Transverse colon (tissue), 4 donors: ENCODE measurements at places on chromosomes 6 and 20.

- H3K4me3 ChIP-seq = no peak overlapping the region
- peak overlapping the region; percentile 23 for H3K27ac ChIP-seq
- peaks cover 22% of the 10 kb centered on the region for H3K4me1 ChIP-seq
- no peaks in the 10 kb centered on the region for H3K27me3 ChIP-seq
- H3K36me3 ChIP-seq = no peaks in the 10 kb centered on the region
- DNase-seq = no peak
Observed at GRCh38 chr20:20440481-20440880, 72.6 kb downstream of the INSM1 start.

- H3K4me3 ChIP-seq = no peak overlapping the region
- no peaks in the 10 kb centered on the region for H3K27me3 ChIP-seq
- no peak for DNase-seq
- no peaks in the 10 kb centered on the region for H3K36me3 ChIP-seq
- no peak overlapping the region for H3K27ac ChIP-seq
- peaks cover 13% of the 10 kb centered on the region for H3K4me1 ChIP-seq
Observed at GRCh38 chr6:43092635-43093034, 16.5 kb downstream of the PTK7 start.

GRCh38 chr6:43129434-43130194 is 41.5 kb upstream of the SRF start:
- H3K36me3 ChIP-seq = no peaks in the 10 kb centered on the region
- H3K4me1 ChIP-seq = peaks cover 3% of the 10 kb centered on the region
- no peak overlapping the region for H3K27ac ChIP-seq
- H3K27me3 ChIP-seq = no peaks in the 10 kb centered on the region
- no peak overlapping the region for H3K4me3 ChIP-seq
- peak; percentile 53 for DNase-seq

- H3K4me3 ChIP-seq = no peak overlapping the region
- no peaks in the 10 kb centered on the region for H3K36me3 ChIP-seq
- no peak overlapping the region for H3K27ac ChIP-seq
- H3K4me1 ChIP-seq = no peaks in the 10 kb centered on the region
- no peak for DNase-seq
Observed at GRCh38 chr20:61986762-61987321, 78.8 kb downstream of the TAF4 start.

GRCh38 chr6:254016-254415 is 38.3 kb upstream of the DUSP22 start:
- H3K27me3 ChIP-seq = no peaks in the 10 kb centered on the region
- no peak overlapping the region for H3K27ac ChIP-seq
- no peaks in the 10 kb centered on the region for H3K36me3 ChIP-seq
- no peaks in the 10 kb centered on the region for H3K4me1 ChIP-seq

- no peak overlapping the region for H3K4me3 ChIP-seq
- H3K27ac ChIP-seq = no peak overlapping the region
- peaks cover 5% of the 10 kb centered on the region for H3K4me1 ChIP-seq
- no peaks in the 10 kb centered on the region for H3K36me3 ChIP-seq
- no peaks in the 10 kb centered on the region for H3K27me3 ChIP-seq
- no peak for DNase-seq
Observed at GRCh38 chr20:8578161-8578865, 446.2 kb downstream of the PLCB1 start.

DNA sequence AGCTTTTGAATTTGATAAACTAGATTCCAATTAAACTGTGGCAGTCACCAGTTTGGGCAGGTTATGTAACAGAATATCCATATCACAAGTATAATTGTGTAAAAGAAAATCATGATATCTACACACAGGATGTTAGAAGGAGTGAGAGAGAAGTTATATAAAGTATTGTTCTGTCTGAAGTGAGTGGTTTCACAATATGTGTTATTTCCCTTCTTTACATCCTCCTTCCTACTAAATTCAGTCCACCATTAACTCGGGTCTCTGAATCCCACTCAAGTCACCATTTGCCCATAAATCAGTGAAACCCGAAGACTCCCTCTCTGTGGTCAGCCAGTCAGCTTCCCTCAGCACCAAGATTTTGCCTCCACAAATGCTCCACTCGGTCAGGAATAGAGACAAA is 796 bp downstream of the HLA-DQB1 start:
- H3K36me3 ChIP-seq = no peaks in the 10 kb centered on the region
- no peak overlapping the region for H3K4me3 ChIP-seq
- peaks cover 3% of the 10 kb centered on the region for H3K27me3 ChIP-seq
- no peaks in the 10 kb centered on the region for H3K4me1 ChIP-seq

DNA sequence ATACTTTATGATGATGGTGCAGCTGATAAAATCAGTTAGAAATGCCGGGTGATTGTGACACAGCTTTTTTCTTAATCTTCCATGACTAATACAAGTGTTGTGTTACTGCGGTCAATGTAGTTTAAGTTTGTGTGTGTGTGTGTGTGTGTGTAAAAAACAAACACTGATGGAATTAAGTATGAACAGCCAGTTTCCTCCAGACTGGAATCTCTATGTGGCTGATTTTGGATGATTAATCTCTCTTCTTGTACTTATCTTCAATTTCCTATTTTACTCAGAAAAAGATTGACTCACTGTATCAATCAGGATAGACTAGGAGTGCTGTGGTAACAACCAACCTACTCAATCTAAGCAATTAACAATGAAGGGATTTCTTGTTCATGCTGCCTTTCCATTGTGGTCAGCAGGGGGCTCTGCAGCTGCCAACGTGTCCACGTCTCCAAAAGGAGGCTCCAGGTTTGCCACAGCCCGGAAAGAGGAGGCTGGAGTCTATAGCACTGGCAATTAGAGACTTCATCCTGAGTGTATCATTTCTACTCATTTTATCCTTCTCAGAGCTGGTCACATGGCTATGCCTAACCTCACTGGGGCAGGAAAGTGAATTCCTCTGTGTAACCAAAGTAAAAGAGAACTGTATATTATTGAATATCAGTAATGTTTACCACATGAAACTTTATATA is 107.7 kb downstream of the CD109 start:
- peak; percentile 11 for DNase-seq
- no peak overlapping the region for H3K27ac ChIP-seq
- no peaks in the 10 kb centered on the region for H3K27me3 ChIP-seq
- H3K4me3 ChIP-seq = no peak overlapping the region
- H3K36me3 ChIP-seq = no peaks in the 10 kb centered on the region

DNA sequence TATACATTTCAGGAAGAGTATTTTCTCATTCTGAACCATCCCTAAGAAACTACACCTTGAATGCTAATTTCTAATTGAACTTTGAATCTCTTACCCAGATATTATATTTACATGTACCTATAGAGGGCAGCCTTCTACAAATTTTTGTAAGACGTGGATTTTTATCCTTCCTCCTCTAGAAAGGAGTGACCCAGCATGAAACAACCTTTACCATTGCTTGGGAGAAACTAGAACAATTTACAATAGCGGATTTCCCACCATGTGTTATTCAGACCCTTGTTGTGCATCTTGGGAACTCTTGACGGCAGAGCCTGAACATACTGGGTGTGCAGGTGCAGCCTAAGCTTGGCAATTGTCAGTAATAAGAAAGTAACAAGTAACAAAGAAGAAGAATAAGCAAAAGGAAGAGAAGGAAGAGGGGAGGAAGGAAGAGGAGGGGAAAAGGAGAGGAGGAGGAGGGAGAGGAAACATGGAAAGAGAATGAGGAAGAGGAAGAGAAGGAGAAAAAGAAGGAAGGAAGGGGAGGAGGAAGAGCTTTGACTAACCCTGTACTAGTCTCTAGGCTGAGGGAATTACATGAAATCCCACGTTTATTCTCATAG is 10.8 kb upstream of the TAAR1 start:
- no peak overlapping the region for H3K4me3 ChIP-seq
- no peaks in the 10 kb centered on the region for H3K27me3 ChIP-seq
- H3K4me1 ChIP-seq = no peaks in the 10 kb centered on the region
- no peak overlapping the region for H3K27ac ChIP-seq
- no peak for DNase-seq

- no peak overlapping the region for H3K27ac ChIP-seq
- no peak overlapping the region for H3K4me3 ChIP-seq
- DNase-seq = peak; percentile 14
- no peaks in the 10 kb centered on the region for H3K27me3 ChIP-seq
- H3K4me1 ChIP-seq = no peaks in the 10 kb centered on the region
- no peaks in the 10 kb centered on the region for H3K36me3 ChIP-seq
Observed at GRCh38 chr6:166490671-166491500, 95.6 kb downstream of the RAMACL start.

DNA sequence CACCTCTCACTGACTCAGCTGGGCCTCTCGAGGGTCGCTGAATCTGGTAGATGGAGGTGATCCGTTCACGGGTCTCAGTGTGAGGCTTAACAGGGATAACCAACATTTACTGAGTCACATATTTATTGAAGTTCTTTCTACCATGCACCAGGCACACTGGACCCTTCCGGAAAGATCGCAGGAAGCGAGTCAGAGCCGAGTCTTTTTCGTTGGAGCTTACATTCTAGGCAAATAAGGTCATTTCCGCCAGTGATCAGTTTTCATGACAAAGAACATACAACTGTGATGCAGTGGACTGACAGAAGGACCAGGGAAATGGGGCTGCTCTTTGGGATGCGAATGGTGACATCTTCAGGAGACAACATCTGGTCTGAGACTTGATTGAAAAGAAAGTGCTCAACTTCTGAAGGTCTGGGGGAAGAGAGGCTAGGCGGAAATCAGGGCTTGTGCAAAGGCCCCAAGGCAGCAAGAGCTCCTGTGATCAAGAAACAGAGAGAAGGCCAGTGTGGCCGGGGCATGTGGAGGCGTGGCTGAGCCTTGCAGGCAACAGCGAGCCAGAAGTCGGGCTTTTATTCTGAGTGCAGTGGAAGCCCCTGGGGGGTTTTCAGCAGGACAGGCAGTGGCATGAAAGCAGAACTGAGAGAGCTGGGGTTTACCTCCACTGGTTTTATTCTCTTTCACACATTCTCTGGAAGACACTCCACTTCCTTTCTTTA is 56.7 kb downstream of the APCDD1L start:
- no peaks in the 10 kb centered on the region for H3K27me3 ChIP-seq
- no peak overlapping the region for H3K27ac ChIP-seq
- H3K4me1 ChIP-seq = no peaks in the 10 kb centered on the region

DNA sequence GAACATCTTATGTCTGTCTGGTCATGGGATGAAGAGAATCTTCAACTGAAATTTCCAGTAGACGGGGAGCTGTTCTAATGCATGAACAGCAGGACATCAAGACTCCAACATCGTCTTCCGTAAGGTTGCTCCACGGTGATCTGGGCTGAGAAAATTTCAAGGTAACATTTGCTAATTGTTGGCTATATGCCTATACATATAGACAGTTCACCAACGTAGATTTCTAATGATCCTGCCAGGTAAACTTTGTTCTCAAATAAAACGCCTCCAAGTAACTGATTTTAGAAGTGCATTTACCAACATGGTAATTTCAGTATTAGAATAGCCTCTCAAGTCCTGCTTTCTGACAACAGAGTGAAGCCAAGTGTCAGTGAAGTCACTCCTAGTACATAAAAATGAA is 11.3 kb upstream of the PXDC1 start:
- H3K4me1 ChIP-seq = no peaks in the 10 kb centered on the region
- H3K4me3 ChIP-seq = no peak overlapping the region
- no peaks in the 10 kb centered on the region for H3K27me3 ChIP-seq
- H3K36me3 ChIP-seq = no peaks in the 10 kb centered on the region
- H3K27ac ChIP-seq = no peak overlapping the region
- no peak for DNase-seq

DNA sequence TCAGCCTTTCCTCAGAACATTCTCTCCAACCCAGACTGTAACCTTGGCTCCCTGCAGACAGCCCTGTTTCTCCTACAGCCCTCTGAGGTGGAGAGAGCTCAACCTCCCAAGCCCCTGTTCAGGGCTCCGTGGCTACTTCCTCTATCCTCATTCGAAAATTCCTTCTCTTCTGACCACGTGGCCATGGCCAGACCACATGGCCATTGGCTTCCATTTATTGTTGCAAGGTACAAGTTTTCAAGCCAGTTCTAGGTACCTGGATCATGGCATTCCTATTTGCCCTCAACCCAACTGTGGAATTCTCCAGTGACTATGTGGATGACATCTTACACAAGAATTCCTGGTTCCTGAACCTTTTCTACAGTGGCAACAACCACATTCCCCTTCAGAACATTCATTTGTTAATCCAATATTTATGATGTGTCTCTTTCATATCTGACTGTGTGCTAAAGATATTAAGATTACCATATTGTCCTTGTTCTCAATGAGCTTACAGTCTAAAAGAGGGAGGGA is 161.9 kb downstream of the GMPR start:
- H3K4me3 ChIP-seq = no peak overlapping the region
- H3K27me3 ChIP-seq = no peaks in the 10 kb centered on the region
- no peak for DNase-seq
- no peaks in the 10 kb centered on the region for H3K36me3 ChIP-seq
- H3K4me1 ChIP-seq = peaks cover under 1% of the 10 kb centered on the region

GRCh38 chr20:62617711-62618483 is 24.4 kb upstream of the SLCO4A1 start:
- H3K4me3 ChIP-seq = no peak overlapping the region
- H3K4me1 ChIP-seq = peaks cover 10% of the 10 kb centered on the region
- H3K27ac ChIP-seq = peak overlapping the region; percentile 35
- no peaks in the 10 kb centered on the region for H3K27me3 ChIP-seq

GRCh38 chr6:32439602-32440214 is at the start of gene HLA-DRA:
Gene HLA-DRA (plus strand): TSS chr6:32439887. CDS start chr6:32439951, 64 bp downstream.
- H3K4me1 ChIP-seq = no peaks in the 10 kb centered on the region
- peak within 1 kb of the TSS; percentile 36 for H3K27ac ChIP-seq
- no peak for DNase-seq
- H3K36me3 ChIP-seq = no peaks in the 10 kb centered on the region

DNA sequence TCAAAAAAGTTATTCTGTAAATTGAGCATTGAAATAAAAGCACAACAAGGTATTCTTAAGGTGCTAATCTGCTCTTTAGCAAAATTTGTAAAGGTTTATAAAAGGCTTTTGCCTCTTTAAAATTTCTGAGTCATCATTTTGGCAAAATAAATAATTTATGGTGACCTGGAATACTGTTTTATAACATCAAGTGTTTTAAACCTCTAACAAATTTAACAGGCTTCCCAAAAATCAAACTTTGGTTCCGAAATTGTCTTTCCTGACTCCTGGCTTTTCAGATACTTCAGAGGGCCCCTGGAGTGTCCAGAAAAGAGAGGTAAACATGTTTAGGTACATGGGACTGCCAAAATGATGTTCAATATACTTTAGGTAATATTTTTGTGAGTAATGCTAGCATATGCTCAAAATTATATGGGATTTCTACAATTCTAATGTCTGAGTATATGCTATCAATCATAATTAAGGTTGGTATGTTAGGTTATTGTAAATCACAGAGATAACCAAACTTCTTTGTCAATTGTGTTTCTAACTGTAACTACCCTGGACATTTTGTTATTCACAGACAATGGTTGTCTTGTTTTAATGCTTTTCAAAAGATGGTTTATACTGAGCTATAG is 160.3 kb upstream of the OLIG3 start:
- H3K4me3 ChIP-seq = no peak overlapping the region
- H3K4me1 ChIP-seq = no peaks in the 10 kb centered on the region
- no peak overlapping the region for H3K27ac ChIP-seq
- no peaks in the 10 kb centered on the region for H3K27me3 ChIP-seq
- no peak for DNase-seq

DNA sequence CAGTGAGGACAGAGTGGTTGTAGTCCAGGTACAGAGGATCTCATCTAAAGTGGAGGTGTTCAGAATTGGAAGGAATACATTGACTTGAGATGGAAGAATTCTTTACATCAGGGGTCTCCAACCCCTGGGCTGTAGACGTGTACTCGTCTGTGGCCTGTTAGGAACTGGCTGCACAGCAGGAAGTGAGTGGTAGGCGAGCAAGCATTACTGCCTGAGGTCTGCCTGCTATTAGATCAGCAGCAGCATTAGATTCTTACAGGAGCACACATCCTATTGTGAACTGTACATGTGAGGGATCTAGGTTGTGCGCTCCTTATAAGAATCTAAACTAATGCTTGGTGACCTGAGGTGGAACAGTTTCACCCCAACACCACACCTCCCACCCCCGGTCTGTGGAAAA is 121.1 kb downstream of the CDKAL1 start:
- no peaks in the 10 kb centered on the region for H3K27me3 ChIP-seq
- DNase-seq = no peak
- no peak overlapping the region for H3K27ac ChIP-seq
- H3K36me3 ChIP-seq = no peaks in the 10 kb centered on the region
